Ovary (tissue), 10 donors: ENCODE measurements at places on chromosomes 2 and 18. TPM values are rescaled to one million over a fixed set of nuclear protein-coding genes. Genes with fewer than 3 reads are reported as not detected.

GRCh38 chr18:47254341-47254939 is 3.0 kb upstream of the SKOR2 start:
- DNase-seq, result no peak

DNA sequence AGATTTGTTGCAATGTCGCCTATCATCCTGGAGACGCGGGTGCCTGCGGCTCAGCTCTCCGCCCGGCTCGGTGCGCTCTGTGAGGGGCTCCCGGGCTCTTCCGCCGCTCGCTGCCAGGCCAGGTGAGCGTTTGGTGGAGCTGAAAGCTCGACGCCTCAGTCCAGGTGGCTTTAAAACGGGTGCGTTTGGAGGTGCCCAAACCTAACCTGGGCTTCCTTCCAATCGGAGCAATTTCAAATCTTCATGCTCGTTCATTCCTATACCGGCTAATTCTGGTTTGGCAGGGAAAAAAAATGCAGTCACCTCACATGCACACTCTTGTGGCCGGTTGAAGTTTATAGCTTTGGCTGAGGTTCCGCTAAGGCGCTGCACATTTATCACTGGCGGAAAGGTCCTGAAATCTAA is at the start of gene SLC16A14:
SLC16A14 (minus strand) TSS at position 274 of the 405 bp plus-strand sequence. CDS start 9,572 bp downstream, outside the sequence.
- no peak for DNase-seq

DNA sequence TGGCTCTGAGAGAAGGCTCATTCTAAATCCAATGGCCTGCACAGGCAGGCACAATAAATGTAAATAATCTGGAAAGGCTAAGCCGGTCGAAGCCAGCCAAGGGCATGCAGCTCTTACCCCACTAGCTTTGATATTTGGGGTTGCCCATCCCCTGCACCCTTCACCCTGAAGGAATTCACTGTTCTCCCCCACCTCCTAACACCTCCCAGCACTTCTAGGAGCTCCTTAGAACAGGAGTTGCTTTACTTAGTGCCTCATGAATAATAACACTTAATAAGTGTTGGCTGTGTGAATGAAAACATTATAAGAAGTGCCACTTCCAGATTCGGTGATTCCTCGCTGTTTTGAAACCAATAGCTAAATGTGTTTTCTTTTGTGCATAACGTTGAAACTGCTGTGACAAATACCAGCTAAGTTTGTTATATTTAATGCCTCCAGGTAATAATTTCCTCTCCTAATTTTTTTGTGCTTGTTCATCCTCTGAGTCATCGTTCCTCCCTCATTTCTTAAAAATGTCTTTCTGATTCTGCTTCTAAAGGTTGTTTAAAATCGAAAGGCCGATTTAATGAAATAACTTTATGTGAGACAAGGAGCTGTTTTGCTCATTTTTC is 458.8 kb downstream of the METTL4 start:
- no peak for DNase-seq

- no peak for DNase-seq
Measured at GRCh38 chr2:230737300-230737699, 24.7 kb downstream of the CAB39 start.

DNA sequence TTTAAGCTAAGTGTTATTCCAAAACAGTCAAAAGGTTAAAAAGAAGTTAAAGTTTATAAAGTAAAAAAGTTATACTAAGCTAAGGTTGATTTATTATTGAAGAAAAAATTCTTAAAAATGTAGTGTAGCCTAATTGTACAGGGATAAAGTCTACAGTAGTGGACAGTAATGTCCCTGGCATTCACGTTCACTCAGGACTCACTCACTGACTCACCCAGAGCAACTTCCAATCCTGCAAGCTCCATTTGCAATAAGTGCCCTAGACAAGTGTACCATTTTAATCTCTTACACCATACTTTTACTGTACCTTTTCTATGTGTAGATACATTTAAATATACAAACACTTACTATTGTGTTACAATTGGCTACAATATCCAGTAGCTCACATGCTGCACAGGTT is 86.1 kb downstream of the CACNB4 start:
- no peak for DNase-seq

DNA sequence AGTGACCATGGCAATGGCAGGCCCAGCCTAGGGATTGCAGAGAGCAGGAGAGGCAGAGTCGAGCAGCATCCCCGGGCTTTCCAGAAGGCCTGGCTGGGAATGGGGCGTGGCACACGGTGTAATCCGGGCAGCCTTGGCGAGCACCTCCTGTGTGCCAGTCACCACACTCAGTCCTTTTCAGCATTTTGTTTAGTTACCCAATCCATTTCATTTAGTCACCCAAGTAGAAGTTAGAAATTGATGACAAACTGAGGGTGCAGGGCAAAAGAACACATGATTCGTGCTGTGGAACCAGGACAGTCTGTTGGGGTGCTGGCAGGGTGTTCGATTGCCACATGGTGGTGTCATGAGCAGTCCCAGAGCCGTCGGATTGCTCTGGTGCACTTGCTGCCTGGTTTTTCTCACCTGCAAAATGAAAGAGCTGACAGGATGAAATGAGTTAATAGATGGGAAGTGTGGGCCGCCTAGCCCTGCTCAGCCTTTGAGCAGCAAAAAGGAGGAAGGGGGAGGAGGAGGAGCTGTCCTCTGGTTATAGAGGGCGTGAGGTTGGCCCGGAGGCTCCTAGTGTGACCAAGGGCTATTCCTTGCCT is 299.4 kb downstream of the AGAP1 start:
- no peak for DNase-seq

DNA sequence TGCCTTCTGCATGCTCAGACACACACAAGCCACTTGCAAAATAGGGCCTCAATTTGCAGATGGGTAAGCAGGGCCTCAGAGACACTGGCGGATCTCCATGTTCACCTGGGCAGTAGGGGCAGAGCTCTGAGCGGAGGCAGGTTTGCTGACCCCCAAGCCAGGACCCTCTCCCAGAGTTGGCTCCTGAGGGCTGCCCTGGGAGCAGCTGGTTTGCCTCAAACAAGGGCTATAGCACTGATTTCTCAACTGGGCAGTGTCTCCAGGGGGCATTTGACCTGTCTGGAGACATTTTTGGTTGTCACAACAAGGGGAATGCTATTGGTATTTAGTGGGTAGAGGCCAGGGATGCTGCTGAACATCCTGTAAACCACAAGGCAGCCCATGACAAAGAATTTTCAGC is 11.6 kb downstream of the GLI2 start:
- no peak for DNase-seq

VWA3B gene
- 8.1 TPM for total RNA-seq

DNA sequence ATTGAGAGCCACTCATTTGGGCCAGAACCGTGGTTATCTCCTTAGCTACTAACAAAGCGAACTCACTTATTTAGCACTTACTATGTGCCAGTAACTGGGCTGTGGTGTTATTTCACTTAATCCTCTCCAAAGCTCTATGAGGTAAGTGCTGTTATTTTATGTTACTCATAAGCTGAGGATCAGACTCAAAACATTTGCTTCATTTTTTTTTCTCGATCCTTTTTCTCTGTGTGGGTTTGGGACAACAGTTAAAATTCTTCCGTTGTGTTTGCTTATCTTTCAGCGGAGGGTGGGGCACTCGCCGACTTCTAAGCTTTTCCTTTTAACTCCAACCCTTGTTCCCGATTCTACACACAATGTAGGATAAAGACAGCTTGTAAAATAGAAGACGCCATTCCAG is 52.8 kb downstream of the TMEM178A start:
- no peak for DNase-seq

GRCh38 chr2:157764386-157764785 is 111.7 kb downstream of the ACVR1 start:
- no peak for DNase-seq

GRCh38 chr2:198177040-198177439 is 372.6 kb downstream of the PLCL1 start:
- no peak for DNase-seq

DNA sequence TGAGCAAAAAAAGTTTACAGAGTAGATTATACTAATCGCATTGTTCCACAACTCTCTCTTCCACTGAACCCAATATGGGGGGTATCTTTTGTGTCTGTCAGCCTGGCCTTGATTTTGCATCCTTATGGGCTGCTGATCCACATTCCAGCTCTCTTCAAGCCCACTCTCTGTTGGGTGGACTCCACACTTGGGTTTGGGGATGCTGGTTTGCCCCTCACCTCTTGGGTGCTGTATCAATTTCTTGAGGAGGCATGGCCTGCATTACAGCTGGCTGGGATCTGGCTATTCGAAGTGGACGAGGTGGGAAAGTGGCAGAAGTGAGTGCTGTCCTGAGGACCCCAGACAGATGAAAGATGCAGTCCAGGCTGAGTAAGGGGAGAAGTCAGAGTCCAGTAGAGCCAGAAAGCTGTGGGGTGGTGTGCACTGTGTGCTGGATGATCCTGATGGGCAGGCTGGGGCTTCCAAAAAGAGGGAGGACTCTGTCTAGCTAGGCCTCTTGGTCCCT is 141.4 kb downstream of the CAPN13 start:
- no peak for DNase-seq

DNA sequence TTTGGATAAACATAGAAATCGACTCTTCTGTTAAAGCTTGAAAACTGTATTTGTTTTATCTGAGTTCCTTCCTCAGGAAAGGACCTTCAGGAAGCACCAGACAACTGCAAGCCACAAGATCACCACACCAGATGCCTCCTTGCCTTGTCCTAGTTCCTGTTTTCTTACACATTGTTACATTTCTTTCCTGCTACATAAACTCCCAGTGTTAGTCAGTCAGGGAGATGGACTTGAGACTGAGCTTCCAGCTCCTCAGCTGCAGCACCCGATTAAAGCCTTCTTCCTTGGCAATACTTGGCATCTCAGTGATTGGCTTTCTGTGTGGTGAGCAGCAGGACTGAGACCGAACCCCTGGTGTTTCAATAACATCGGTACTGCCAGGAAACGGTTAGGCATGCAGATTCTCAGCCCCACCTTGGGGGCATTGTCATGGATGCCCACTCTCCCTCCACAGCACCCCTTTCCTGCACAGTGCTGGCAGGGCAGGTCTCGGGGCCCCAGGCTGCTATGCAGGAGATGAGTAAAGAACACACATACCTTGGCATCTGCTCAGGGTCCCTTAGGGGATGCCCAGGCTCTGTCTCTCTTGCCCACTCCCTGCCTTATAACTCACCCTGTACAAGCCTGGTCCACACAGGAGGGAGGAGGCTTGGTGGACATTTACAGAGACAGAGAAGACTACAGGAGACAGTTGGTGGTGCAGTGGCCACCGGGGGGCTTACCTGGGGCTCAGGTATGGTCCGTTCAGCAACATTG is 32.6 kb downstream of the ANKMY1 start:
- DNase-seq, result no peak

DNA sequence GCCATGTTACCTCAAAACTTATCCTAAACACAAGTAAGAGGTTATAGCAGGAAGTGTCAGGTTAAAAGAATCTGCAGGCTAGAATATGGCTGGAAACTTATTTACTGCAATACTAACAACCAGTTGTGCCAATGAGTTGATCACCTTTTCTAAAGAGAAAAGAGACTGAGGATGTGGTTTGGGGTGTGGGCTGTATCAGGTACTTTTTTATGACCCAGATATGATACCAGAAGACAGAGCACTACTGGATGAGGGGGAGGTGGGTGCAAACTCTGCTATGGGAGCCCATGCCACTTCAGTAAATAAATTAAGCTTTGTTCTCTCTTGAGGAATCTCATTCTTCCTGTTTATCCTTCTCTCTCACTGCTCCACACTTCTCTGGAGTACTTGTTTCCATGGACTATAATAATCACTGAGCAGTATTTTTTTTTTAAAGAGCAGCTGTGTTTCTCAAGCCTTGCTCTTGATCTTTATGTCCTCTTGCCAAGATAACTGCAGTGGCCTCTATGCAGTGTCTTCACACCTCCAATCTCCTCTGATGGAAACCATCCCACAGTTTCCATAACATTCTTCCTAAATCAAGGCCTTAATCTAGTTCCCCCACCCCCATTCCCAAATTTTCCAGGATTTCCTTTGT is 51.2 kb upstream of the NOSTRIN start:
- DNase-seq, result no peak

DNA sequence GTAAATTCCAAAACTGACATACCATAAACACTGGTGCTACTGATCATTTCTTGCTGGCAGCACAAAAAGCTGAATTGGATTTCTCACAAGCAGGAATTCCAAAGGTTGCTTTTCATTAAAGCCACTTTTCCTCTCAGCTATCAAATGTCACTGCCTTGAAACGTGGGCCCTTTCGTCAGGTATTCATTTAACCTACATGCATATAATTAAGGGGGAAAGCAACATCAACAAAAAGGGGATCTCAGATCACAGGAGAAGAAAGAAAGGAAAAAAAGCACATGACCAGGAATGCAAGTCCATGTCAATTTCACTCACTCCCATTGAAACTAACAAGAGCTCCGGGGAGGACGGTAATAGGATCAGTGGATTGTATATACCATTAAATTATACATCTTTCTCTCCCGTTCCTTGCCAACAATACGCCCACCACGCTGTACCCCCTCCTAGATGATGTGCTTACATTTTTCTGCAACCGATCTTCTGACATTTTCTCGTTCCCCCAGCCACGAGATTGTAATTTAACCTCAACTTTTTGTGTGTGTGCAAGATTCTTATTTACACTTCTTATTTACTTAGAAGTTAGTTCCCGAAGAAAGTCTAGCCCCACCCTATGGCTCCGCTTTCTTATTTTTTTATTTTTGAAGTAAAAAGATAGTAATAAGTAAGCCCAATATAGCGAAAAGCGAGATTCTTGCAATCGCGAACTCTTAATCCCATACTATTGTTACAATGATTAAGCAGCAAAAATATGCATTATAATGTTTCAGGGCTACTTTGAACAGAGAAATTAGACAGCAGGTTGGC is 725 bp downstream of the FIGN start:
- DNase-seq, result no peak

DNA sequence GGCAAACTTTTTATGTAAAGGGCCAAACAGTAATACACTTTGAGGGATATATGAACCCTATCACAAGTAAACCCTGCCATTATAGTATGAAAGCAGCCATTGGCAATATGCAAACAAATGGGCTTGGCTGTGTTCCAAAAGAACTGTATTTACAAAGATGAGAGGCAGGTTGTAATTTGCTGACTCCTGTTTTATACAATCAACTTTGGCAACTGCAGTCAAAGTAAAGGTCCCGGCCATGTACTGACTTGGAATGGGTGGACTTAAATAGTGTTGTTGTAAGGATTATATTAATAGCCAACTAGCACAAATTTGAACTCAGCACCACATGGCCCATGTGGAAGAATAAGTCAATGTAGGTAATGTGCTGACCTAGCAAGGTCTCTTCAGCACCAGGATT is 223.4 kb downstream of the WDPCP start:
- no peak for DNase-seq

- DNase-seq, result no peak
Measured at GRCh38 chr2:206557321-206557720, 85.0 kb upstream of the FAM237A start.

CRYGD gene
- total RNA-seq, result 2.4 TPM

- no peak for DNase-seq
Measured at GRCh38 chr2:105379741-105380186, 19.1 kb downstream of the FHL2 start.

GRCh38 chr2:25305775-25306174 is 36.0 kb downstream of the DNMT3A start:
- DNase-seq, result no peak

- DNase-seq, result no peak
Measured at GRCh38 chr18:45751766-45752165, 27.8 kb downstream of the SLC14A1 start.

GRCh38 chr2:186554429-186554828 is 35.4 kb upstream of the ITGAV start:
- DNase-seq, result no peak
